ENCODE measurements at places on chromosomes 12 and 14. TPM values are rescaled to one million over a fixed set of nuclear protein-coding genes. Genes with fewer than 3 reads are reported as not detected.

DNA sequence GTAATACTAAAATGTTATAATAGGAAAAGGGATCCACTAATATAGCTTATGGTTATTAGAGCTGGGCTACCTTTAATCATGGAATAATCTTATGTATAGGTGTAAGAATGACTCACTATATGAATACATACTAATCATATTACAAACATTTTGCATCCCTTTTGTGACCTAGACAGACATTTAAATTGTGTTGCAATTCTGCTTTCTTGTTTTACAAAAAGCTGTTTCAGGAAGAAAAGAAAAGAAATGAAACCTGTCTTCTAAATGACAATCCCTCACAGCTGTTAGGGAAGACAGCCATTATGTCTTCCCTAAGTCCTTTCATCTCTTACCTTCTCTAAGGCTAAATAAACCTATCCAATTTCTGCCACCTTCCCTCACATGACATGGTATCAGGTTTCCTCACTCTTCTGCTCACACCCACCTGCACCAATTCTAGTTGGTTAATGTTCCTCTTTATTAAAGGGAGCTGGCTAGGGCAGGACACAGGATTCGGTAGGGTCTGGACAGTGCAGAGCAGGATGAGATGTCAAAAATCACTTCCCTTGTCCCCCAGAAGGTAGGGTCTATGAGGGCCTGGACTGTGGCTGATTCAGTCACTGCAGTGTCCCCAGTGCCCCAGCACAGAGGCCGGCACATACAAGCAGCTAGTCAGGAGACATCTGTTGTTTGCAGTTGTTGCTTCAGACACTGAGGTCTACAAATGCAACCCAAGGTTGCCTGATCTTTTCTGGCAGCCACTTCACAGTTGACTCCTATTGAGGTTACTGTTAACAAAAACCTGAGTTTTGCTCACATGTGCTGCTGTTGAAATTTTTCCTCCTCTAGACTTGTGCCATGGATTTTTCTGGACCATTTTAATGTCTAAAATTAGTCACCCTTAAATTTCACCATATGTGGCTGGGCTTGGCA, 3.7 kb downstream of the DHRS7 start:
- peak; percentile 73 for DNase-seq

GDF3 gene
- total RNA-seq = not detected

- DNase-seq = no peak
These were observed 121.1 kb downstream of the PRMT8 start for GRCh38 chr12:3611860-3612703.

DNA sequence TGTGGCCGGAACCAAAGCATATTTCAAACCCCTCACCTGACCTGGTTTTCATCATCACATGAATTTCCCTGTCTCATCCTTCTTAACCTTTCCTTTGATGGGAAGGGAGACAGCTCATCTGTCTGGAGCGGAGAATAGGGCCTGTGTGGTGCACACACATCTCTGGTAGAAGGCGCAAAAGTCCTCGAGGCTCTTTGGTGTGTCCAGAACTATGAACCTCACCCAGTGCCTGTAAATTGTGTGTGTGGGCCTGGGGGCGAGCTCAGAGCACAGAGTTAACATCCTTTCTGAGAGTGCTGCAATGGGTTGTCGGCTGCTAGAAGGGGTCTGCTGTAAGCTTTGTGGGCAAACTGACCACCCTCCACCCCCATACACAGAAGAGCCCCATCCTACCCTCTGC, 749 bp downstream of the GALNT6 start:
- DNase-seq = no peak

MGAT2 gene
- total RNA-seq = 18.1 TPM

DNA sequence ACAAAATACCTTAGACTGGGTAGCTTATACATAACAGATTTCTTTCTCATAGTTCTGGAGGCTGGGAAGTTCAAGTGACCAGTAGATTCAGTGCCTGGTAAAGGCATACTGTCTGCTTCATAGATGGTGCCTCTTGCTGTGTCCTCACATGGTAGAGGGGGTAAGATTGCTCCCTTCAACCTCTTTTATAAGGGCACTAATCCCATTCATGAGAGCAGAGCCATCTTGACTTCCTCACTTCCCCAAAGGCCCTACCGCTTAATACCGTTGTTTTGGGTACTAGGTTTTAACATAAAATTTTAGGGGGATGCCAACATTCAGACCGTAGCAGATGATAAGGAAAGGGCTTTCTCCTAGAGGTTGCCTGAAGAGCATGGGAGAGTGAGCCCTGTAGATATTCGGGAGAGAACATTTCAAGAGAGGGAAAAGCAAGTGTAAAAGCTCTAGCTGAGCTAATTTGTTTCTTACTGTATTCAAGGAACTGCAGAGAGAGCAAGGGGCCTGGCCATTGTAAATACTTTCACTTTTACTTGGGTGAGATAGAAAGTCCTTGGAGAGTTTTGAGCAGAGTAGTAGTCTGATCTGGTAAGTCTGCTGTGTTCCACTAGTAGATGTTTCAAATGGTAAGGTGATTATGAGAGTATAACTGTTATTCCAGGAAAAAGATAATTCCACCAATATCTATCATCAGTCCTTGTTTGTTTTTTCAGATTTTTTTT, 27.3 kb downstream of the FRS2 start:
- no peak for DNase-seq

PPP4R4 gene
- total RNA-seq = 0.66 TPM

DNA sequence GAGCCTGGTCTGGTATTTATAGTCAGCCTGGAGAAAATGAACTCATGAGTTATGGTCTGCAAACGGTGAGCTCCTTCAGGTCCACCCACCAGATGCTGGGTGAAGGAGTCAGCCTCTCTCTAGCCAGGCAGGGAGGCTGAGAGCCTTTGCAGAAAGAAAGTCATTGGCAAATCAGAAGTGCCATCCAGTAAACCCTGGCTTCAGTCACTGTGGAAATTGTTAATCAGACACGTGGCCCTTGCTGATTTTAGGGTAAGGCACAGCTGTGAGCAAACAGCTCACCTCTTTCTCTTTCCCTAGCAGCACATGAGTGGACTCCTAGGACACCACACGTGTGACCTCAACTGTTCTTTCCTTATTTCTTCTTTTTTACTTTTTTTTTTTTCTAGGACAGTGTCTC, 44.9 kb downstream of the CHST11 start:
- no peak for DNase-seq

- no peak for DNase-seq
These were observed 58.4 kb upstream of the PPP1R12A start for GRCh38 chr12:79993106-79993862.

DNA sequence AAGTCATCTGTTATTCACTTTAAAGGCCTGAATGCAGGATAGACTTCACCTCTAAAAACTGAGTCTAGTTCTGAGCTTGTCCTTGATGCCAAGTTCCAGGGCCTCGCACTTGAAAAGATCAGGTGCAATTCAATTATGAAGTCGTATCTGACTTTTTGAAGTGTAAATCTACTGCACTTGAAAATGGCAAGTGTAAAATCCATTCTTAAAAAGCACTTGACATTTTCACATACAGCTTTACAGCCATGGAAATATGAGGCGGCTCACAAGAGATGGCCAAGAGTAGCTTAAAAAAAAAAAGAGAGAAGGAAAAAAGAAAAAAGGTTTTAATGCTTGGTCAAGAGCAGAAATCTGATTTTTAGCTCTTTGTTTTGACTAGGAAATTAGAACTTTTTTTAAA, 172.5 kb downstream of the GXYLT1 start:
- DNase-seq = no peak

DNA sequence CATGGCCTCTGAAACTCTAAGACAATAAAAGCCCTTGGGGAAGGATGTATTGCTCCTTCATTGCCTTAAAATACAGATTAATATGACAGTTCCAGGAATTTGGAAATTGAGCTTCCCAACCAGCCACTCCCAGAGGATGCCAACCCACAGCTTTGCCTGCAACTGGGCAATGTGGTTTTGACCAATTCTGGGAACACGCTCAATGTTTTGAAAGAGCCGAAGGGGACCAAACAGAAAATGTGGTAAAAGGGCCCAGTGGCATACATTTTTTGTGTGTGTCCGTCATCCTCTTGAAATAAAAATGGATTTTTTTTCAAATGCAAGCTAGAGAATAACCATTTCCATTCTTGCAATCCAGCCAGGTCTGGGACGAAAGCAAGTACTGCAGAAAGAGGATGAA, 88.3 kb upstream of the PLEKHG7 start:
- DNase-seq = no peak

GRCh38 chr12:3931206-3931605, 58.0 kb upstream of the PARP11 start:
- DNase-seq = no peak
